ENCODE measurements at places on chromosomes 1 and 21.

DNA sequence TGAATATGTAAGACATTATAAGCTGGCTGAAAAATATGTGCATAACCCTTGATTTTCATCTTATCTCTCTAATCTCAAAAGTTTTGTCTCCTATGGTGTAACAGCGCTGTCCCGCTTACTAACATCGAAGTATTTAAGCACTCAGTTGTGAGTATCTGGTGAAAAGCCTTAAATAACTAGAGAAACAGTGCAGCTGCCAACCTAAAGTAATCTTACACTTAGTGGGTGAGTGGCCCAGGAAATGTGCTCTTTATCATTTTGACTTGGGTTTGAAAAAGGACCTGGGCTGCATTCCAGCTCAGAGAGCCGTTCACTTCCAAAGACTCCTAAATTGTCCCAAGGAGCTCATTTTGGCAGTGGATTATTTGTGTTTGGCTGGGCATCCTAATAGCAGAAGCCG is 225.9 kb downstream of the SPATA17 start:
- no peak for DNase-seq

DNA sequence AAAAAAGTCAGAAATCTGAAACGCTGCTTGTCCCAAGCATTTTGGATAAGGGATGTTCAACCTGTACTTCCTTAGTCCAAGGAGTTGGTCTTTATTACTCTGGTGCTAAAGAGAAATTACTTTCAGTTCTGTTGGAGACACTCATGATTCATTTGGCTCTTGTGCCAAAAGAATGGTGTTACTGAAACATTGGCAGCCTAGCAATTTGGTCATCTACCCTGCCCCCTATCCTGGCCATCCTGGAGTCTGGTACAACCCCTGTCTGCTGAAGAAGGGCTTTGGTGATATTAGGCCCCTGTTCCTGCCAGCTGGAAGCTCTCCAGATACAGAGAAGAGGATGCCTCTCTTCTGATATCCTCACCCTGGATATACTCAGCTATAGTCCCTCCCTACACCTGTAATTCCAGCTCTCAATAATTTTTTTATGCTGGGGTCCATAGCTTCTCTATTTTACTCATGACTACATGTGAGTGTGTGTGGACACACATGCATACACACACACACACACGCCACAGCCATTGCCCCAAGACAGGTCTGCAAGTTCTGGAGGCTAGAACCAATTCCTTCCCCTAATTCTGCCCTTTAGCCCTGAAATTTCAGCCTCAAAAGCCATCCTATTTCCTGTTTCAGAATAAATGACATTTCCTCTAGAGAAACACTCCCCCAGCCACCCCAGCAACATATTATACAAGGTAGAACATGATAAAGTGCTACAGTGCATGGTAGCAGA is 40.0 kb downstream of the LHX8 start:
- no peak for DNase-seq

DNA sequence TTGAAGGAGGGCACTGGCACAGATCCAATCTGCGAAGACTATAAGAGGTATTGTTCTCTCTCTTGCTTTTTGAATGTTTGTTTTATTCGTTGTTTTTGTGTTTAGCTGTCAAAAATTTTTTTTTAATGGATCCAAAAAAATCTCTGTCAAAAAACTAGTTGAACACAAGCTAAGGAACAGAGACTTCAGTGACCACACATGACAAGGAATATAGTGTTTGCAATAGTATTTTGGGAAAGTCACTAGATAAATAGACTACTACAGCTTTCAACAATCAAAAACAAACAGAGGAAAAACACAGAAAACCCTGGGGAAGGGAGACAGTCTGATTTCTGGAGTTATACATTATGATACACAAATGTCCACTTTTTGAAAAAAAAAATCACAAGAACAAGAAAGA is 36.9 kb upstream of the COA6 start:
- no peak for DNase-seq

- DNase-seq = no peak
These were observed 78.3 kb downstream of the CLEC20A start for GRCh38 chr1:178418284-178418955.

DNA sequence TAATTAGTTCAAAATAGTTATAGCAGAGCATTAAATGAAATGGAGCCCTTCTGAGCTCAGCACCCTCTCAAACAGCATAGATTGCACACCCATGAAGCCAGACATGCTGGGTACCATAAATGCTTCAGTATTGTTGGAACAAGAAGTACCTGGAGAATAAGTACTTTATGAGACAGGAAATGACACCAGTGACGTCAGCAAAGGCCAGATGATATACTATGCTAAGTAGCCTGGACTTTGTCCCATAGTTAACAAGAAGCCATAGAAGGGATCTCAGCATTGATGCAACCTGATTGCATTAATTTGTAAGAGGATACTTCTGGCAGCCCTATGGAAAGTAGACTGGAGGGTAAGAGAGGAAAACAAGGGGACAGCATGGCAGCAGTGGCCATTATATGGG is 16.3 kb upstream of the GADD45A start:
- DNase-seq = no peak

DNA sequence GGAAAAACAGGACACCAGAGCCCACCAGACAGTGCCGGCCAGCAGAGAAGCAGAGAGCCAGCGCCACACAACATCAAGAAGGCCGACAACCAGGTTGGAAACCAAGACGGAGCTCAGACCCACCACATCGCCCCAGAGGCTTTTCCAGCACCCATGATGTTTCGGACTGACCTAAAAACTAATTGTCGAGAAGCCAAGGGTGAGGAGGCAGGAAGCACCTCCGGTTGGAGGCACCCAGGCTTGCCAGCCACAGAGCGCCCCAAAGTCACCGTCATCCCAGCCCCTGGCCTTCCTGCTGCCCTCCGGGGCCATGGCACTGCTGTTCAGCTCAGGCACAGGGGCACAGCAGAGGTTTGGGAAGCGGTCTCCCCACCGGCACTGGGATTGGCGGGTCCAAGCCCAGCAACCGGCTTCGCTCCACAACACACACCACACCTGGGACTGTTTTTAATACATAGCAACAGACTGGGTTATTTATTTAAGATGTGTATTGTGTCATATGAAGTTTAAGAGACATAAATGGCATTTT is 67.2 kb downstream of the SLC37A1 start:
- no peak for DNase-seq

GRCh38 chr1:62373221-62373620 is 54.0 kb upstream of the KANK4 start:
- DNase-seq = no peak

DNA sequence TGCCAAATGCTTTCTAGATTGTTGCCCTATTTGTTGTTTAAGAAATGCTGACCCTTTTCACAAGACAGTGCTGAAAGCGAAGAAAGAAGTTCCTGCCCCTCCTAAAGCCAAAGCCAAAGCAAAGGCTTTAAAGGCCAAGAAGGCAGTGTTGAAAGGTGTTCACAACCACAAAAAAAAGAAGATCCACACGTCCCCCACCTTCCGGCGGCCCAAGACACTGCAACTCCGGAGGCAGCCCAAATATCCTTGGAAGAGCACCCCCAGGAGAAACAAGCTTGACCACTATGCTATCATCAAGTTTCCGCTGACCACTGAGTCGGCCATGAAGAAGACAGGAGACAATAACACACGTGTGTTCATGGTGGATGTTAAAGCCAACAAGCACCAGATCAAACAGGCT is 55.7 kb downstream of the PSMG1 start:
- no peak for DNase-seq

GRCh38 chr1:109814223-109814622 is 50.5 kb upstream of the EPS8L3 start:
- no peak for DNase-seq

GRCh38 chr1:81912383-81912782 is 111.6 kb downstream of the ADGRL2 start:
- no peak for DNase-seq

DNA sequence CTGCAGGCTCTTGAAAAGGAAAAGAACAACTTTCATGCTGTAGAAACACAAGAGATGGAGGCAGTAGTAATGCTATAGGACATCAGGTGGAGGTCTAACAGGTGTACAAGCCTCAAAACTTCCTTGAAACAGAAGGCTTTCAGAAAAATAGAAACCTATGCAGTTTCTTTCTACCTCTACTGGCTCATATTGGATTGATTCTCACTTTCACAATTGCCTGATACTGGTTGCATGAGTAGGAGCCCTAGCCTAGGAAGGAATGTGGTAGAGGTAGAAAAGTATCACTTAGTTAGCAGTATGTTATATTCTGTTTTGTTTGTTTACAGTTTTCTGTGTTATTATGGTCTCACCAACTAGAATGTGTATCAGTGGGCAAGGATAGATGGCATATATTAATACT is 175.4 kb upstream of the GORAB start:
- DNase-seq = no peak

- DNase-seq = peak; percentile 4
These were observed 801 bp upstream of the GORAB start for GRCh38 chr1:170530972-170531757.

DNA sequence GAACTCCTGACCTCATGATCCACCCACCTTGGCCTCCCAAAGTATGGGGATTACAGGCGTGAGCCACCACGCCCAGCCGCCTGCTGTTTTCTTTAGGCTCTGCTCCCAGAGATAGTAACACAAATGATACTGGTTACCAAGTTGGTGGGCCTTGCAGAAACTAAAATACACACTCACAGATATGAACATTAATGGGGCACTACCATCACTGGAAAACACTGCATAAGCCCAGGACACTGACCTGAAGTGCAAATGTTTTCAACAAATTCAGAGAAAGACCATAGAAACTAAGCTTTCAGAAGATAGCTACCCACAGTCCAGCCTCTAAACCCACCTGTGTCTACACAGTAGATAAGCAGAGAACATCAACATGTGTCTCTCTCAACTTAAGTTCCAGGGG is 180.5 kb downstream of the FCRL5 start:
- no peak for DNase-seq

DNA sequence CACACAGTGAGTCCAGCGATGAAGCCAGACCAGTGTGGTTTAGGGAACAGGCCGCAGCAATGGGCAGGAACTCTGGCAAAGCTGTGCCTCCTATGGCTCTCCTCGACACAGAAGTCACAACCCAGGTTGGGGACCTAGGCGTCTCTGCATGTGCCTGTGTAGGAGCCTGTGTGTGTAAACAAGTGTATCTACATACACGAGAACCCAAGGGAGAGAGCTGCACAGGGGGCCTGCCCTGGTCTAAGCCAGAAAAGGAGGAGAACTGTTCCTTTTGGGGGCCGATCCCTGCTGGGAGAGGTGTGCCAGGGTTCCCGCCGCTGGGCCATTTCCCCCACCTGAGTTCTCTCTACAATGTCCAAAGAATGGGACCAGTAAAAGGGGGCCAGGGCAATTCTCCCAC is 56.0 kb downstream of the CD247 start:
- DNase-seq = no peak

GRCh38 chr1:58764294-58764978 is 19.4 kb downstream of the JUN start:
- no peak for DNase-seq

GRCh38 chr1:227033880-227034279 is 93.8 kb downstream of the COQ8A start:
- no peak for DNase-seq

GRCh38 chr1:209772126-209772525 is 12.2 kb downstream of the C1orf74 start:
- DNase-seq = no peak

DNA sequence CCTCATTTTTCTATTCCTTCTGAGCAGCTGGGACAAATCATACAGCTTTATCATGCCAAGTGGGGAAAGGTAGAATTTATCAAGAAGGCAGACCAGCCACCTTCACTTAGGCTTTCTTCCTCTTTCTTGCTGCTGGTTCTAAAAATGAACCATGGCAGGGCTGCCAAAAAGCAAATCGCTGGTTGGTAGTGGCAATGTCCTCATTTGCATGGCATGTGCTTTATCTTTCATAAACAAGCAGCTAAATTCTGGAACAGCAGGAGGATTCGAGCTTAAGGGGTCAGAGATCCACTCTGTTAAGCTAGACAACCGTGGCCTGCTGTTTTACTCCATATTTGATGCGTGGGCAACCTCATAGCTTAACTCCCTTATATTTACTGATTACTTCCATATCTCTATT is 91.3 kb downstream of the RPE65 start:
- no peak for DNase-seq
